Omental fat pad (tissue), 4 donors: ENCODE measurements at places on chromosomes 16 and 17. TPM values are rescaled to one million over a fixed set of nuclear protein-coding genes. Genes with fewer than 3 reads are reported as not detected.

GRCh38 chr16:84024854-84025253 lies 17.7 kb downstream of the SLC38A8 start:
- DNase-seq = no peak

- no peak for DNase-seq
Observed at GRCh38 chr16:87015021-87015420, 302.2 kb downstream of the C16orf95 start.

DNA sequence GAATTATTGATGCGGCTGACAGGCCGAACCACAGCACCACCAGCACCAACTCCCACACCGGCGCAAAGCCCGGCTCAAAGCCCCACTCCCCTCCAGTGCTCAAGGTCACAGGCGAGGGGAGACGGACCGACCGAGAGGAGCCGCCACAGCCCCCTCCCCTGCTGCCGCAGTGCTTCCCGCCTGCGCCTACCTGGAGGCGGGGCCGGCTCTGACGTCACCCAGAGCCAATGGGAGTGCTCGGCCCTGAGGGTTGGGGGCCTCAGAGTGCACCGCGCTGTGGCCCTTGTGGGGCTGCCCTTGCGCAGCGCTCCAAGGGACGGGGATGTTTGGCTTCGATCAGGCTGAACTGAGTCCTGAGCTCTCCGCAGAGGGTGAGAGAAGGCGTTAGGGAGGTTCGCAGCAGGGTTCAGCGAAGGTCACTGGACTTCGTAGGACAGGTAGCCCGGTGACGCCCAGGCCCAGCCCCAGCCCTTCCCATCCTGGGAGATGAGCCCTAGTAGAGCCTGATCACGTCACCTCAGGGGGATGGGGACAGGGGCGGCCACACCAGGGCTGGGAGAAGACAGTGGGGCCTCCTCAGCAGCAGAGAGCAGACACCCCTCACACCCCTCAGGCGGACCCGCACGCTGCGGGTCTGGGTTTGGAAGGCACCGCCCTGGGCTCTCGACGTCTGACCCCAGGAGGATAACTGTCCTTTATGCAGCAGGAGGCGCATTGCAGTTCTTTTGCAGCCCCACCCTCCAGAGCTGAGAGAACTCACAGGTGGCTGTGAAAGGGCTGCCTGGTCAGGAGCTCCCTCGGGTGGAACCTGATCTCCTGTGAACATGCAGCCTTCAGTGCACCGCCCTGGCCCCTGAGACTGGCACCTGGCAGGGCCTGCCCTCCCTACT lies 1.5 kb downstream of the NDRG4 start:
- no peak for DNase-seq

- DNase-seq = no peak
Observed at GRCh38 chr16:66900721-66901441, 17.8 kb downstream of the CDH16 start.

DNA sequence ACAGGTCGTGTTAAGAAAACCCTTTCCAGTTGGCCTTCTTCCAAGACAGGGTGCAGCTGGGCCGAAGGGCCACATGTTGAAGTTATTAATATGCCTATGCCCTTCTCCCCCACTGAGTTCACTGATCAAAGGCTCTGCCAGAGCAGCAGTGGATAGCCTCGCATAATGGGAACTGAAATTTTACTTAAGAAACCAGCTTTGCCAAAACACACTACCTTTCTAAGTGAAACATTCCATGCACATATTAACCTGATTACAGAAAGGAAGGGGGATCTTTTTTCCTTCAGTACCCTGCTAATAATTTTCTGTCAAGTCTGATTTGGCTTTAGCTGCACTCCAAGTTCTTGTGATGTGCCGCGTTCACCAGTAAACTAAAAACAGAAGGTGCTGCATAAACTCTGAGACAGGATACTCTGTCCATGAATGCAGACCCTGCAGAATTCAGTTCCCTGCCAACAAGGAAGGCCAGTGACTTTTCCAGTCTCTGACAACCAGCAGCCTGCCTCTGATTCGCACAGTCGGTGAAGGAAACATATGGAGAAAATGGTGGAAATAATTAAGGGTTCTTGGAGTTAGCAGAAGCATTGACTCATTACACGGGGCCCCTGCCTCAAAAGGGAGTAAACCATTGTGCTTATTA lies 283.8 kb downstream of the ZFHX3 start:
- DNase-seq = no peak

DNA sequence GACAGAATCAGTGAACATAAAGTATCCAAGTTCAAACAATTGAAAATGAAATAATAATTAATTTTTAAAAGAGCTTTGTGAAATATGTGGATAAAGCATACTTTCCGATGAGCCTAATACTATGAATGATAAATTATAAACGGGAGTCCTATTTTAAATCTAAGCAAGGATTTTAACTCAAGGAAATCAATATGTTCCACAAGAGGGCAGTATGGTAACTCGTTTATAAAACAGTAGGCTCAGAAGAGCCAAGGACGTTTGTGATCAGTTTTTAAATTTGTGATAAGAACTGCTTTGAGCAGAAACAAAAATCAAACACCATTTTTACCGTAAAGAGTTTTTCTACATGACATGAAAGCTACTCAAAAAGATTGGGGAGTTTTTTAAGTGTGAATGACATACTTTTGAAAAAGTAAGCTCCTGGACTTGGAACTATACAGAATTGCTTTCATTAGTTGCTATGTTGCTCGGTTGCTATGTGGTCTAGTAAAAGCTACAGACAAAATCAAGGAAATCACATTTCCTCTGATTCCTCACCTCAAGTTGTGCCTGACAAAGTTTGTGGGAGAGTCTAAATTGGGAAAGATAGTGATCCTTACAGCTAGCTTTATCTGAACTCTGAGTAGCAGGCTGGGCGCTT lies 11.8 kb upstream of the TEKT1 start:
- DNase-seq = no peak

The MCRIP1 gene
- total RNA-seq = 57.4 TPM

GRCh38 chr17:75625813-75626486 lies 7.3 kb upstream of the SMIM5 start:
- no peak for DNase-seq

The CDRT4 gene
- 2.4 TPM for total RNA-seq

- DNase-seq = no peak
Observed at GRCh38 chr16:46801428-46802049, 29.4 kb downstream of the C16orf87 start.

- no peak for DNase-seq
Observed at GRCh38 chr16:46717692-46718091, 28.2 kb downstream of the ORC6 start.

GRCh38 chr17:43169561-43170139 lies 1.4 kb upstream of the NBR1 start:
- no peak for DNase-seq

DNA sequence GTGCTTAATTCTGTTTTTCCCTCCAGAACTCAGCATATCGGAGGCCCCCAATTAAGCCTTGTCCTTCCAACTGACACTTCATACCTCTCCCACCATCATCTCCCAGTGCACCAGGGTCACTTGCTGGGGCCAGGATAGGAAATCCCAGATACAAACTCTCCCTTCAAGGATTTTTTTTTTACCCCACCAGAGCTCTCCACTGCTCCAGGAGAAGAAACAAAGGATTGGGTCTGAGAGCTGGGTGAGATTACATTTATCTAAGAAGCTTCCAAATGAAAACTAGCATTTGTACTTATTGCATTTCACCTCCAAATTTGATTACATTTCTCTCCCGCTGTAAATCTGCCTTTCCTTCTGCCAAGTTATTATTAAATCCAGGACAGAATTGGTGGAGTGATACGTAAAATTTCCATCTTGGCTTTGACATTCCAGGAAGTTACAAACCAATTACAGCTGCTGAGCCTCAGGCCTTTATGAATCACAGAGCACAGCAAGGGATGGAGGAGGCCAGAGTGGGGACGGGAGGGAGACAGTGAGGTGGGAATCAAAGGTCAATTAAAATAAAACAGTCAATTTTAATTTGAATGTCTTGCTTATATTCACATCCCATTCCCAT lies 123.5 kb downstream of the USP31 start:
- no peak for DNase-seq

DNA sequence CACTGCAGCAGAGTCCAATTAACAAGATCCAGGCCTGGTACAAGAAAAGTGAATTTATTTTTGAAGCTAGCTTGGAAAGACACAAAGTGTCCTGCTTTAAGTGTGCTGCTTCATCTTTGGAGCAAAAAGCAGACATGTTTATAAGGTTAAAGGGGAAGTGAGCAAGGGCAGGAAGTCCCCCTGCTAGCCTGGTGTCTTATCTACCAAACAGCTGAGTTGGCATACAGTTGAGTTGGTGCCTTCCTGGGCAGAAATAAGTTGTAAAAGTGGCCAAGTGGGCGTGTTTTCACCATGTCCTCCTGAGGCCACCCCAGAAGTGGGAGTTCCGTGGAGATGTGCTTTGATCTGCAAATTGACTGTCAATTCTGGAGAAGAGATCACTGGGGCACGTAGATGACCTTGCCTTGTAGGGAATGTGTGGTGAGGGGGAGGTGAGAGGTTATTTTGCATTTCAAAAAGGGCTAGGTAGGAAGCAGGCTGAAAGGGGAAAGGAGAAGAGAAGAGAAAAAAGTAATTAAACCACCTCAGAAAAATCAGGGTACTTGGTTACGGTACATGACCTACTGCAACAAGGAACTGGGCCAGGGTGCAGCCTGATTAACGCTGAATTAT lies 38.3 kb upstream of the HSBP1 start:
- DNase-seq = no peak

The SOX15 gene
- total RNA-seq = 0.95 TPM

DNA sequence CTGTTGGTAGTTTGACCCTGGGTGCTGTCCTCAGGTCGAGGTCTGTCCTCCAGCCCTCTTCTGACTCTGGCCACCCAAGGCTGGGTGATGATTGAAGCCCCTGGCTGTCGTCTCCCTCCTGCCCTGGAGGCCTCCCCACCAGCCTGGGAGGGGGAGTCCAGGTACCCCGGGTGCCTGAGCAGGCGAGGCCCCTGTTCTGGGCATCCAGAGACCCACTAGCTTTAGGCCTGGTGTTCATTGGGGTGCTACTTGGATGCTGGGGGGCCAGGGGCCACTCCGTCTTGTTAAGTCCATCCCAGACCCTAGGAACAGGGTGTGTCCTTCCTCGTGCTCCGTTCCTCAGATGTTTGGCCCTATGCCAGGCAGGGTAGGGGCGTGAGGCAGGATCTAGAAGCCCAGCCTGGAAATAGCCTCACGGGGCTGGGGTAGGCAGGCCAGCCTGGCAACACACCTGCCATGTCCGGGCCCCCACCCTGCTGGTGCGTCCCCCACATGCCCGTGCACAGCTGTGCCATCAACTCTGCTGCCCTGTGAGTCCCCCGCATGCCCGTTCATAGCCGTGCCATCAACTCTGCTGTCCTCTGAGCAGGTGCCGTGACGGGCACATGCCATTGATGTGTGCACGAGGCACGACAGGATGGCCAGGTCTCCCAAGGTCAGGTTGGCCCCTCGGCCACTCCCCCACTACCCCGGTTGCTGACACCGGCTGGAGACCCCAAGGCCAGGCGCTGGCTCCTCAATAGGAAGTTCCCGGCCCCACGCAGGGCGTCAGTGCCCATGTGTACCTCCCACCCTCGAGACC lies 36.9 kb downstream of the GINS2 start:
- DNase-seq = no peak
